ENCODE measurements at places on chromosomes 6 and 20.

GRCh38 chr6:101117393-101118135 lies 236.4 kb upstream of the ASCC3 start:
- DNase-seq: no peak

- no peak for DNase-seq
Observed at GRCh38 chr6:45310118-45310788, 17.9 kb upstream of the RUNX2 start.

GRCh38 chr6:43981363-43981990 lies 145.8 kb downstream of the MRPL14 start:
- DNase-seq: no peak

DNA sequence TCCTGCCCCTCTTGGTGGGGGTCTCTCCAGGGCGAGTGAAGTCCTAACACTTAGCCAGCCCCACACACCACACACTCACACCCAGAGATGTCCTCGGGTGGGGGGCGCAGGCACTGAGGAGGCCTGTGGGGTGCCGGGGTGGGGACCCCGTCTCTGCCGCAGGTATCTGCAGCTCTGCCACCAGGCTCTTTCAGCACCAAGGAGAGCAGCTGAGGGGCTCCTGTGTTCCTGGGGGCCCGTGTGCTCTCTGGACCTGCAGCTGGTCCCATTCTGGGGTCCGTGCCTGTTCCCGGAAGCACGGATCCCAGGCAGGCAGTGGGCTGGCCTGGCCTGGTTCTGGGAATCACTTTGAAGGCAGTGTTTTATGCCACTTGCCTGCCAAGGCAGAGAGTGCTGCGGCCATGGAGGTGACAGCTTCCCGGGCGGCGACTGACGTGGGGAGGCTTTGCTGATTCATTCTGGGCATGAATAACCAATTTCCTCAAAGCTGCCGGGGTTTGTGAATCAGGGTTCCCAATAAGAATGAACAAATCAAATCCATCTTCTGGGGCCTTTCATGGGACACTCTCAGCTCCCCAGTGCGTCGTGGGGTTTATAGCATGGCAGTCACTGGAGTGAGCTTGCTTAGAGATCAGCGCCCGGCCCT lies 54.4 kb upstream of the SLCO4A1 start:
- no peak for DNase-seq

DNA sequence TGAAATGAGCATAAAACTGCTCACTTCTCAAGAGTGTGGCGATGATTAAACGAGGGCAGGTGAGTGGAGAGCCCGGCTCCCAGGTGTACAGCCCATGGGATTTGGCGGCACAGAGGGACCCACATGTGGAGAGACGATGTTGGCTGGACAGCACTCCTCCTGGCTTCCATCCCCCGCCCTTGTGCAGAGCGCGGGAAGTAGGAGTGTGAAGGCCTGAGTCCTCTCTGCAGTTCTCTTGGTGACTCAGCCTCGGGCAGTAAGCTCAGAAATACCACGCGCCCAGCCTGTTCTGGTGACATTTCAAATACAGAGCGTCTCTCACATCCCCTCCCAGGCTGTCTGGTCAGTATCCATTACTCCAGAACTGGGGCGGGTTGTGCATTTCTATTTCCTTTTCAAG lies 94.2 kb upstream of the SRSF6 start:
- no peak for DNase-seq

GRCh38 chr6:21905531-21905930 lies 312.0 kb downstream of the SOX4 start:
- DNase-seq: no peak

GRCh38 chr20:1816384-1817381 lies 78.5 kb upstream of the SIRPA start:
- DNase-seq: no peak

- no peak for DNase-seq
Observed at GRCh38 chr20:2920473-2920872, 47.2 kb downstream of the PTPRA start.

DNA sequence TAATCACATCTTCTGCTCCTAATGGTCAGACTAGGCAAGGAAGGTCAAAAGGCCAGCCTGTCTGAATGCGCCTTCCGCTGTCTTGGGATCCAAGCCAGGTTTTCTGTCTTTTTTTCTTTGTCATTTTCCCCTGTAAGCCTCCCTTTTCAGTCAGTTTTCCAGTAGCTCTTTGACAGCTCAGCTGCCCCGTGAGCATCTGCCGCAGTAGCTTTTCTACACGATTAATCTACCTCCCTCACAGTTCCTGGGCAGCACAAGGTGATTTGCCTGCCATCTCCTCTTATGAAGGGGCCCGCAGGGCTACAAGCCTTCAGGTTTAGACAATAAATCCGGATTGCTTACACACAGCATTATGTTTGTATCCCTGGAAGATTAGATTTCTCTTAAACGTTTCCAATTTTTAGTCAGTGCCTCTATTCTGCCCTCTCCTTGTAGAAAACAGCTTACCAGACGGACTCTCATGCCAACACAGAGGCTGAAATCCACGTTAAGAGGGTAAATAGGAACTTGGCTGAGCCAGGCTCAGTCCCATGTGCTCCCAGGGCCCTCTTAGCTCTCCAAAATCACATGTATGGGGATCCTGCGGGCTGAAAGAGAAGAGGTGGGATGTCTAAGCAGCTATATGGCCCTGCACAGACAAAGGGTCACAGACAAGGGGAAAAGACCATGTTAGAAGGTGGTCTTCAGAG lies 77.2 kb downstream of the LY86 start:
- DNase-seq: no peak

DNA sequence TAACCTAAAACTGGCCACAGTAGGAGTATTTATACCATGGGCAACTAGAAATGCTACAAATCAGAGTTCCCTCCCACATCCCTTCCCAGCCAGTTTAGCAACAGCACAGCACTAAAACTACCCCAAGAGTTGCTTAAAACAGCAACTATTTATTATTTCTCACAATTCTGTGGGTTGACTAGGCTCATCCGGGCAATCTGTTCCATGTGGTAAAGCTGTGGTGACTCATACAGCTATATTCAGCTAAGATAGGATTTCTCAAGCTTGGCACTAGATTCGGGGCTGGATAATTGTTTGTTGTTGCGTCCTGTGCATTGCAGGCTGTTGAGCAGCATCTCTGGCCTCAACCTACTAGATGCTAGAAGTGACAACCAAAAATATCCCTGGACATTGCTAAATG lies 8.6 kb upstream of the HECA start:
- no peak for DNase-seq

GRCh38 chr6:16316741-16317251 lies 78.4 kb downstream of the GMPR start:
- DNase-seq: no peak

DNA sequence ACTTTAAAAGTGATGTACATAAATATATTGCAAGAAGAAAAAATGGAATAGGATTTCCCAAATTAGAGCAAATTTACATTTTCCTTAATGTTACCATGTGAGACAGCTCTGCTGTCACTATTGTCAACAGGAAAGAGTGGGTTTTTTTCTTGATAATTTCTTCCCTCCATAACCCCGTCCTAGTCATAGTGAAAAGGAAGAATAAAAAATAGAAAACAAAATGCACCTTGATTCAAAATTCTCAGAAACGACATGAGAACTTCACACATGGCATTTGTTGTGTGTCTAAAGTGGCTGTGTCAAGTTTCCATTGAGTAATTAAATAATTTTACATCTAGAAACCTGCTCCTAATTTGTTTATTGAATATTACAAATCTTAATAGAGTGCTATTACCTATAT lies 945.2 kb upstream of the SLC35B3 start:
- DNase-seq: no peak

- DNase-seq: no peak
Observed at GRCh38 chr6:28105245-28105639, 19.2 kb upstream of the ZSCAN16 start.

GRCh38 chr20:48282591-48283228 lies 497.4 kb upstream of the SULF2 start:
- DNase-seq: no peak

- DNase-seq: no peak
Observed at GRCh38 chr6:35357677-35358076, 15.3 kb downstream of the PPARD start.

- DNase-seq: no peak
Observed at GRCh38 chr20:44633872-44634600, 17.5 kb downstream of the ADA start.

GRCh38 chr6:110642711-110643110 lies 166.3 kb upstream of the SLC22A16 start:
- no peak for DNase-seq

- no peak for DNase-seq
Observed at GRCh38 chr6:127924440-127924839, 23.6 kb upstream of the THEMIS start.

GRCh38 chr6:116468293-116468692 lies 7.1 kb downstream of the CALHM6 start:
- DNase-seq: no peak

GRCh38 chr6:150256618-150257272 lies 112.1 kb upstream of the IYD start:
- no peak for DNase-seq

DNA sequence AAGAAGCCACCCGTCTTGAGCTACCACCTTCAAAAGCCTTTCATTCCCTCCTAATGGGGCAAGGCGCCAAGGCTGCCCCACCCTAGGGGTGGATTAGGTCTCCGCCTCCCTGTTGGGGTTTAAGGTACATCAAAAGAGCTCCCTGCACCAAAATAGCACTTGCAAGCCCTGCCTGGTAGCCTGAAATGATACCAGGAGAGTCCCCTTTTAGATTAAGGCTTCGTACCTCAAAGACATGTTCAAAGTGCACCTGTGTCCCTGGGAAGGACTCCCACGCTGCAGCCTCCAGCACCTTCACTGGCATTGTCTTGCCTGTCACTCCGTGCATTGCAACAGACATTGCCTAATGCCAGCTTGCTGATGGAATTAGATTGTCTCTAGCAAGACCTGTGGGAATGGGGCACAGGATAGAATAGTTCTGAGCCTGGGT lies 15.7 kb upstream of the CDKN1A start:
- no peak for DNase-seq

- DNase-seq: no peak
Observed at GRCh38 chr6:152099446-152100182, 292.1 kb downstream of the ESR1 start.

DNA sequence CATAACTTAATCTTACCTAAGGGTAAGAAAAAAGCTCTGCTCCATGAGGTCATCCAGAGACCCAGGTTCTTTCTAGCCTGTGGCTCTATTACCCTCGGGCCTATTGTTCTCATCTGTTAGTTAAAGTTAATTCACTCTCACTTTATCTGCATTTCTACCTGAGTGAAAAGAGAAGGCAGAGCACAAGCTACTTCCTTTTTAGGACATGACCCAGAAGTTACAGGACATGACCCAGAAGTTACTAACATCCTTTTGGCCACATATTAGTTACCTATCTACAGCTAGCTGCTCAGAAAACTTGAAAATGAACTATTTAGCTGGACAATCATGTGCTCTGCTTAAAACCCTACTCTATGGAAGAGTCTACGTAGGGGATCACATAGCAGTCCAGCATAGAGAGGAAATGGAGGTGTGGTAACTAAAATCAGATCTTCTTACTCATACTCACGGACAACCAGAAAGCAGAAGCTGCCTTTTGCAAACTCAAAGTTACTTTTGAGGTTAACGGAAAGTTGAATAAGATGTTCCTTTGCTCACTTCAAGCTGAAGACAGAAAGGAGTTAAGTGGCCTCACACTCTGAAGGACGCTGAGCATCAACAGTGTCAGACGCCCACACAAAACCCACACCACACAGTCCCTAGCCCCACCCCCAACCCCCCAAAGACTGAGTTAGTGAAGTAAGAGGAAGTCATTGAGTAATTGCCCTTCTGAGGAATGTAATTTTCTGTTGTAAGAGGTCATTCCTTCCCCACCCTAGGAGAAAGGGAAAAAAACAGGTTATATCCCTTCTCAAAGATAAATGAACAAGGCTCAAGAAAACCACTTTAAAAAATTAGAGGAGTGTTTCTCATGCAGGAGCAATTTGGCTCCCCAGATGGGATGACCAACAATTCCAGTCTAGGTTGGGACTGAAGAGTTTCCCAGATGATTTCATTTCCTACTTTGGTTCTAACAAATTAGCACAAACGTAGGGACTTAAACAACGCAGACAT lies 45.9 kb upstream of the TAB2 start:
- DNase-seq: no peak

DNA sequence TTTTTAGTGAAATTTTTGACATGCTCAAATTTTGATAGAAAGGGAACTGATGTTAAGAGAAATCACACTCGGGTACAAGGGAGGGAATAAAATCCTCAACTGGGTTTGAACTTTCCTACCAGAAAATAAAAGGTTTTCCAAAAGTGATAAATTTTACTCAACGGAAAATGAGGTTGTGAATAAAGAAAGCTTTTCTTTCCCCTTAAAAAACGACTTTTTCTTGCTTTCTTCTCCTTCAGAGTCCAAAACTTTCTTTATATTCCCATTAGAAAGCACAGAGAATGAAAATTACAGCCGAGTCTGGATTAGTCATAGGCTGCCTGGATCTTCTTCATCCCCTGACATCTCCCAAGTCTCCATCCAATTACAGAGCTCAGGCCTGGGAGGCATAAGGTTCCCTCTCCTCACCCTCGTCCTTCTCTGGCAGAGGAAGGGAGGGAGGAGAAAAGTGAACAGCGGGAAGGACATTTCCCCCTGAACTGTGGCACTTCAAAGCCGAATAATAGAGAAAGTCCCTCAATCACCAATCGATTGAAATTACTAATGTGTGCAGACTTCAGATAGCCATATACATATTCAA lies 28.1 kb upstream of the QKI start:
- DNase-seq: no peak

DNA sequence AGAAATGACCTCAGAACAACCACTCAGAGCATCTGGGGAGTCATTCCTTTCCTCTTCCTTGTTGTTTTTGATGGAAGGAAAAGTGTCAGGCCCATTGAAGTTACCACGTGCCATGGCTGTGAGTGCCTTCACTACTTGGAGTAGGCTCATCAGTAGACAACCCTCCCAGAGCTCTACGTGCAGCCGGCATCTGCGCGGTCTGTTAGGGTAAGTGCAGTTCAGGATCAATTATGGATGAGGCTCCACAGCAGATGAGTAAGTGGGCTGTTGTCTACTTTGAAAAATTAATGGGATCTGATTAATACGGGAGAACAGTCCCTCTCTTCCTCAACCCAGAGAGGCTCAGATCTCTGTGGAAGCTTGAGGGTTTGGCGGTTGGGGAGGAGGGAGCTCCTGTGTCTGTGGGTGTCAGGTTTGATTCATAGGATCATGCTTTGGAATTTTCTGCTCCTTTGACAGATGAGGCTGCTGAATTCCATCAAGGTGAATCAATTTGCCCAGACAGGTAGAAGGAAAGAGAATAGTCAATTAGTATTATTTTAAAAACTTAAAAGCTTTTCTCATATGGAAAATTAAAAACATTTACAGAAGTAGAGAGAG lies 93.8 kb upstream of the TOX2 start:
- DNase-seq: no peak

DNA sequence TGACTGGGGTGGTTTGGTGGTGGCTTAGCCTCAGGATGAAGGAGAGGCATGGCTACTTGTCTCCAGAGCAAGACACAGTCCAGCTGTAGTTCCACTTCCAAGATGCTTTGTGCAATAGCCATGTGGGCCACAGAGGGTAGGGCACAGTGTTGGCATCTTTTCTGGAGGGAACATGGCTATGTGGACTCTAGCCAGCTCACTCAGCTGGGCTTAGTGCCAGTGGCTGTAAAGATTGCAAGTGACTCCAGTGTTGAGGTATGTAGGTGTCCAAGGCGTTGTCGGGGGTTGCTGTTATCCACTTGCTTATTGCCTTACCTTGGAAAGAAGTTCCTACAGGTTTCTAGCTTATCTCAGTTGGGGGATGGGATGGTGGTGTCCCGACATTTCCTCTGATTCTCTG lies 233.4 kb downstream of the CD109 start:
- no peak for DNase-seq

All from upper lobe of left lung (tissue), 6 donors.